H54 (cell line): ENCODE measurements at places on chromosomes 12 and 14.

DNA sequence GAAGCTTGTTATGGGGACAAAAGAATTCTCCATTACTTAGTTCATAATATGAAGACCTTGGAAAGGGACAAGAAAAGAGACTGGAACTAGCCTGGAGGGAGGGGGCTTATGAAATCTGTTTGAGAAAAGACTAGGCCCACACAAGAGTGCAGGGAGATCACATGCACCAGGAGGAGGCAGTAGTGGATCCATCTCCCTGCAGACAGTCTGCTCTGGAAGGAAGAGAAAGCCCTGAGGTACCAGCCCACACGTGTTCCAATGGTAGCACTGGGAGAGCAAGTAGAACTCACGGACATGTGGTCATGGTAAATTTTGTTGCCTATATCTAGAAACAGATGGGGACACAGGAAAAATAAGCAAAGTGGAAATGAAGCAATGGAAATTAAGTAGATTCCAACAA lies 445.4 kb downstream of the SOX5 start:
- no peak for DNase-seq

DNA sequence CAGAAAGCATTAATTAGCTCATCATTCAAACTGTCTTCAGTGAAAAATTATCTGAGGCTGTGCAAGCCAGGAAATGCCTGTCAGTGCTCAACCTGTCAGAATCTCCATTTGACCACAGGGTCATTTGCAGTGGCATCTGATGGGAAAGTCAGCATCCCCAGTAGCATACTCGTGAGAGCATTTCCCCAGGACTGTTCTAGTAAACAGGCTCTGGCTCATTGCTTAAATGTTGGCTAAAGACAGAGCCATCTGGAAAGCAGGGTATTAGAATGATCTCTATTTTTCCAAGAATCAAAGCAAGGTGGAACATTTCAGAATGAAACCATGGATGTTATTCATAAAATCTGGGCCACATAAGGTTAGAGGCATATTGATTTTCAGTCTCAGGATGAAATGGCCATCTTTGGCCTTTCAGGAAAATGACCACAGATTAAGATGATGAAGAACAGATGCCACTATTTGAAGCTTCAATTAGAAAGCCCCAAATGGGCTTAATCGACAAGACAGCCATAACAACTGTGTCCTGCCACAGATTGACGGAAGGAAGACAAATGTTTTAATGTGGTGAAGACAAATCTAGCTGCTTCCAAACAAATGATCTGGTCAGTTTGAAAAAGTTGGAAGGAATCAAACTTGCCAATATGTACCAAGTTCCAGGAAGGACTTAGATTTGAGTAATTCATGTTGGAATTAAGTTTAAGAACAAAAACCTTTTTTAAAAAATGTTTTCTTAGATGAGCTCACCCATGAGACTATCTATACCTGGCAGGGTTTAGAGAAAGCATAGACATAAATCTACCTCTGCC lies 94.0 kb upstream of the FAR2 start:
- no peak for DNase-seq

DNA sequence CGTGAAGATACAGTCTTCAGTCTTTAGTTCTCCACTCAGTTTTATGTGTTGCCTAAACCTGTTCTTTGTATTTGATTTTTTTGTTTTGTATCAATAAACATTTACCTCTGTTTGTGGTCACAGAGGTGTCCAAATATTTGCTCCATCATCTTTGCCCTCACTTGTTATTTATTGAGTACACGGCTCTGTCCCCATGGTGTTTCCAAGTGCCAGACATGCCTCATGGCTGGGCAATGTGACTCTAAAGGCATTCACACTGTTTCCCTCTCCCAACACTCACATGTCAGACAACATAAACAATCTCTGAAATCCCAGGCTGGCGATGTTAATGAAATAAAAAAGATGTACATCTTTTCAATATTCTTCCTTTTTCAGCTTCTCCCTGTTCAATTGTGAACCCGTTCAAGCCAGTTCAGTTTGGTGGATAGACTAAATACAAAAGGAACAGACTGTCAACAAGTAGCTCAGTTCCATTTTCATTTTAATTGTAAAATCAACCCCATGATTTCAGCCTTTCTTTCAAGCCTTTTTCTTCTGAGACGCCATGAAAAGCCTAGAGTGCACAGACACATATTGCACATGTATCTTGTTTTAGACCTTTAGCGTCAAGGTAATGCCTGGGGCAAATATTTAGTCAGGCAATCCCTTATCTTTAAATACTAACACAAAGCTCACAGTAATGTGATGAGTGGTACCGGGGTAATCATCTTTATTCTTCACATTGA lies 680.7 kb downstream of the GALC start:
- DNase-seq, result no peak

DNA sequence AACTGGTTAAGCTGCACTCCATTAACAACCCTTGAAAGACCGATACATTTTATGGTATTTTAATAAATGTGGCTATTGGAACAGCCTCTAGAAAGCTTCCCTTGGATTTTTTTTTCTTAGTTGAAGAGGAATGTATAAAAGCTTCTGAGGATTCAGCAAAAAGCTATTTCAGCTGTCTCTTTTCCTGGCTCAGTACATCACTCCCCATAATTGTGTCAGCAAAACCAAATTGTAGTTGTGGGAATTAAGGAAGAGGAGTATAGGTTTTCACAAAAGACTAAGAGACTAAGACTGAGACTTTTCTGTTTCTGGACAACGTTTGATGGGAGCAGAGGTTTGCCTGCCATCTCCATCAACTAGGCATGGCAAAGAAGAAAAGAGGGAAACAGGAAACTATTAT lies 106.5 kb downstream of the C12orf50 start:
- DNase-seq, result no peak

DNA sequence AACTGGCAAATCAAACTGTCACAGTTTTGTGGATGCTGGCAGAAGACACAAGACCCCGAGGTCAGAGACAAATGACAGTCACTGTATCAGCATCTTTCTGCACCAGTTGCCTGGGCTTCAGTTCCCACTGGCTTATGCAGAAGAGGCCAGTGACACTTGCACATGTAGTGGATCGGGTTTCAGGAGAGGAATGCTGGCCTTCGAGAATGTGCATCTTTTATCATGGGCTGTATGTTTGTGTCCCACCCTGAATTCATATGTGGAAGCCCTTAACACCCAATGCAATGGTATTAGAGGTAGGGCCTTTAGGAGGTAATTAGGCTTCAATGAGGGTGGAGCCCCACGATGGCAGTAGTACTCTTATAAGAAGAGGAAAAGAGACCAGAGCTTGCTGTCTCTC lies 150.9 kb downstream of the SLC15A4 start:
- DNase-seq, result no peak

- DNase-seq, result no peak
Measured at GRCh38 chr14:85241022-85241855, 288.7 kb upstream of the FLRT2 start.

- no peak for DNase-seq
Measured at GRCh38 chr14:105993814-105994213, 467.4 kb downstream of the TMEM121 start.

DNA sequence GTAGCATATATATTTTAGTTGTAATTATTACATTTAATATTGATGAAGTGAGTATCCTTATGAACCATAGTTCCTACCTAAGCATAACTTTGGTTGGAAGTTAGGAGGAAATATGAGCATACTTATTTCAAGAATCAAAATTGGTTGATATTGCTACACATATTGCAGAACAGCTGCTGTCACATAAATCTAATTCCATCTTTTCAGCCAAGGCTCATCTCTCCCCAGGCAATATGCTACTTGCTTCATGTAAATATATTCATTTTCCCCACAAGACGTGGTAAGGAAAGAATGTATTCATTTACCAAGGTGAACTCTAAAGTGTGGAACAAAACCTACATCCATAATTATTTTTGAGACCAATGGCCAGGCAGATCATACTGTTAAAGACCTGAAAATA lies 62.5 kb upstream of the HIF1A start:
- DNase-seq, result no peak

- no peak for DNase-seq
Measured at GRCh38 chr14:37237094-37237493, 39.4 kb downstream of the MIPOL1 start.

DNA sequence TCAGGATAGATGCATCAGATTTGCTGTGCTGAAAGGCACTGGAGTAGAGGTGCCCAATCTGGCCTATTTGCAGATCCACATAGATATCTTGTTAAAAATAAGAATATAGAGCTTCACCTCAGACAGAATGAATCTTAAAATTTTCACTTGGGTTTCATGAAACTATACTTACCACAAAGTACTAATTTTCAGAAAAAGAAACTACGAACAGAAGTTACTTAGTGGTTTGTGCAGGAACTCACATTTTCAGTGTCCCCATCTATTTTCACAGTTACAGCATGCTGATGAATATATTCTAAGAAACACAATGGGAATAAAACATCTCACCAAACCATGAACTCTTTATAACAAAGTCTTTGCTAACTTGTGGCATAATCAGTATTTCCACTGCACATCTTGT lies 449.4 kb downstream of the RERGL start:
- no peak for DNase-seq

DNA sequence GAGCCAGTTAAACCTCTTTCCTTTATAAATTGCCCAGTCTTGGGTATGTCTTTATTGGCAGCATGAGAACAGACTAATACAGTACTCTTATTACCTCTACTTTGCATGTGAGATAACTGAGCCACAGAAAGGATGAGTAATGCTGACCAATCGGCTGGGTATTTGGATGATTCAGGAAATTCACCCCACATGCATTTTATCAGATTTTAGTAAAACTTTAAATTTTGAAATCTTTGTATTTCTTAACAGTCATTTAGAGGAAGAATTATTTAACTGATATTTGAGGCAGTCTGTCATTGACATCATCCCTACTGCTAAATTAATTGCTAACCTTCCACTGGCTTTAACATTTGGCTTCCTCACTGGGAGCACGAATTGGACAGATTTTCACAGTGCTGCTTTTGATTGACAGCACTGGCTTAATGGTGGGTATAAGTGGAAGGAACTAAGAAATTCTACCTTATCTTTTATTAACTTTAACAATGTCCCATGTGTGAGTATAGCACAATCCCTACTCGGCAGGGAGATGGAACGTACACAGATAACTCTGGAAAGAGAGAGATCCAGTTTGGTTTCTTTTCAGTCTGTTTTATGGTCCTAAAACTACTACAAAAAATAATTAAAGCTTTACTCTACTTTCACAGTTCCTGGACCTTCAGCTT lies 261.0 kb downstream of the DACT1 start:
- DNase-seq, result no peak

GRCh38 chr14:104510794-104511611 lies 68.6 kb upstream of the C14orf180 start:
- no peak for DNase-seq

GRCh38 chr14:62667421-62667914 lies 377.8 kb downstream of the KCNH5 start:
- DNase-seq, result no peak

- DNase-seq, result no peak
Measured at GRCh38 chr14:103401223-103402214, 16.3 kb downstream of the MARK3 start.

GRCh38 chr12:68911197-68911718 lies 21.7 kb downstream of the CPM start:
- no peak for DNase-seq

DNA sequence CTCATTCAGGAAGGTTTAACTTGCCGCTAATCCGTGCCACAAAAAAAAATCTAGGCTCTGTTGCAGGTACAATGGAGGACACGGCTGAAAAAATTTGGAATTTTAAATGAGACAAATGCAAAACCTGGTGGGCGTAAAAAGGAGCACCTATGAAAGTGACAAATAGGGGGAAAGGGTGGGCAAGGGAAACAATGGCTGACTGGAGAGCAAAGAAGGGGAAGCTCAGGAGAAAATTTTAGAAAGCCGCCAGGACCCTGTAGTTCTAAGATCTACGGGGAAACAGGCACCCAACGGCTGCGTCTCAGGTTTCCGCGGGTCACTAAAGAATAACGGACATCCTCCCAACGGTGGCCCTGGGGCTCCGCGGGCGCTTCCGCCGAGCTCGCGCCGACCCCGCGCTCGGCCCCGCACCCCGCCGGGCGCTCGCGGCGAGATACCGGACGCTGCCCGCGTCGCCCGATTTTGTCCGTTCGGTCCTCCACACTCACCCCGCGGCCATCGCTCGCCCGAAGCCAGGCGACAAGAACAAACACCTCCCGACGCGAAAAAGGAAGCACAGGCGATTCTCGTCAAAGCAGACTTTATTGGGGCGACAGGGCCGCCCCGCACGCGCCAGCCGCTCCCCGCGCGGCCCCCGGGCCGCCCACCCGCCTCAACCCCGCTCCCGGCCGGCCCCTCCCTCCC lies 1.1 kb upstream of the YY1 start:
- peak; percentile 41 for DNase-seq

- no peak for DNase-seq
Measured at GRCh38 chr12:64618953-64619590, 8.8 kb downstream of the RASSF3 start.

GRCh38 chr14:22980672-22981089 lies 1.7 kb downstream of the AJUBA start:
- no peak for DNase-seq

GRCh38 chr12:131559517-131560516 lies 151.1 kb upstream of the SFSWAP start:
- no peak for DNase-seq

- DNase-seq, result no peak
Measured at GRCh38 chr14:102779574-102780315, 2.5 kb downstream of the TRAF3 start.
